ENCODE measurements at places on chromosomes 13 and 19. TPM values are rescaled to one million over a fixed set of nuclear protein-coding genes. Genes with fewer than 3 reads are reported as not detected.
A peak's percentile ranks its signal among the peaks of the same experiment; 100 is the strongest.

The RGCC gene
- 138 TPM for total RNA-seq

- DNase-seq: no peak
Observed at GRCh38 chr19:33231511-33231910, 5.9 kb upstream of the SLC7A10 start.

GRCh38 chr13:99357131-99357596 lies 50.0 kb upstream of the GPR183 start:
- no peak for DNase-seq

- no peak for DNase-seq
Observed at GRCh38 chr13:70964124-70964523, 855.9 kb upstream of the KLHL1 start.

- peak; percentile 71 for DNase-seq
Observed at GRCh38 chr19:36113894-36114720, 568 bp downstream of the POLR2I start.

GRCh38 chr13:40204246-40204645 lies 462.2 kb downstream of the FOXO1 start:
- no peak for DNase-seq

DNA sequence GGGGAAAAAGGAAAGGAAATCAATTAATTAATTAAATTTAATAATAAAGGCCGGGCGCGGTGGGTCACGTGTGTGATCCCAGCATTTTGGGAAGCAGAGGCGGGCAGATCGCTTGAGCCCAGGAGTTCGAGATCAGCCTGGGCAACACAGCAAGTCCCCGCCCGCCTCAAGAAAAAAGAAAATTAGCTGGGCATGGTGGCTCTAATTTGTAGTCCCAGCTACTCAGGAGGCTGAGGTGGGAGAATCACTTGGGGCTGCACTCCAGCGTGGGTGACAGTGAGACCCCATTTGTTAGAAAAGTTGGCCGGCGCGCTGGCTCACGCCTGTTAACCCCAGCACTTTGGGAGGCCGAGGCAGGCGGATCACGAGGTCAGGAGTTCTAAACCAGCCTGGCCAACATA lies 733 bp upstream of the CD320 start:
- DNase-seq: peak; percentile 44

DNA sequence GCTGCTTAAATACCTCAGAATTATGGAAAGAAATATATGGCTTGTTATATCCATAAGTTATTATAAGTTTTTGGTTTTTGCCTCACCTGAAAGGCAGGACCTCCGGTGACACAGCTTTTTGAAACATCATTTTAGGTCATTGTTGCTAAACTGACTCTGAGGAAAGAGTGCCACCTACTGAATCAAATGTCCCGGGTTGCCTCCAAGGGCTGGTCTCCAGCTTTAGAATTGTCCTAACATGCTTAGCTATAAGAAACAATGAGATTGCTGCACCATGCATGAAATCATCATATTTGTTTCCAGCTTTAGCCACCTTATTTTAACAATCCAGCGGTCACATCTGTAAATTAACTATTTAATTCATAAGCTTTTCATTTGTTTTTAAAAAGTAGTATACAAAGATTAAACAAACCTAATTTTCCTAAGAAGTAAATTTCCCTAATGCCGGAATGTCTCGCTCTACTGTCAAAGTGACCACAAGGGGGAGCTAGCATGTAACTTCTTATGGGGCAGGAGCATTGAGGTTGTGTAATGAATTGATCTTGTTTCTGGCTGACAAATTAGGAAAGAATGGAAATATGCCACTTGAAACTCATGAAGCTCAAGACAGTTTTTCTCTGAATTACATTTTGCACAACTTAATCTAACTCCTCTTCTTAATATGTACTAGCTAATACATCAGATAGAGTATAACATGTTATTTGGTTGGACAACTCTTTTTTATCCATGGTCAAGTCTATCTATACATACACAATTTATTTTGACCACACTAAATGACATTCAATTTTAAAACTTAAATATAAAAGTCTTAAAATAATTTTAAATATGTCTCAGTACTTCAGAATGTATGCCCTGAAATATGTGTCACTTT lies 6.7 kb upstream of the PCDH17 start:
- no peak for DNase-seq
